ENCODE measurements at places on chromosomes 4 and X.

- no peak for DNase-seq
These were observed 952.9 kb downstream of the FAT4 start for GRCh38 chr4:126267689-126268088.

DNA sequence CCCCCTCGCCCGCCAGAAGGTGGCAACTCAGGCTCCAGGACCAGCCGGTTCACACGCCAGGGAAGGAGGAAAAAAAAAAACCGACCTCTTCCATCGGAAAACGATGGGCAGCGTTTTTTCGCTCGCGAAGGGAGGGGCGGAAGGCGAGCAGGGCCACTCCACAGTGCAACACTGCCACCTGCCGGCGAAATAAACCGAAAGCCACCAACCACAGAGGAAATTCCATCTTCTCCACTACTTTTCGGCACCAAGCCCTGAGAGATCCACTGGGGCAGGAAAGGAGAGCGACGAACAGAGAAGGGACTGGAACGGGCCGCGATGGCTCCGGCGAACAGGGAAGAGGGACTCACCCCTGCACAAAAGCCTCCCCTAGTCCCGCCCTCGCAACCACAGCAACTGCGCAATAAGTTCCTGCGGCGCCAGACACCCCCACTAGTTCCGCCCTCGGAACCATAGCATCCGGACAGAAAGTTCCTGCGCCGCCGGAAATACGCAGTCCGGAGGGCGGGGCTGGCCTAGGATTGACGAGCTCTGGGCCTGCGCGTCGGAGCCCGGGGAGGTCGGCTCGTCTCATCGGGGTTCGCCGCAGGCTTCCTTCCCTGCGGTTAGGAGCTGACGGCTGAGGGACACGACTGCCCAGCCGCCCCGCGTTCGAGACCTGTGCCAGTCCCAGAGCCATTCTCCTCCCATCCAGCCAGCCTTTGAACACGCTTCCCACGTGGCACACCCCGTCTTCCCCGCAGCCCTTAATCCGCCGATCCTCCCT is 23.4 kb downstream of the FAM156A start:
- DNase-seq: peak; percentile 94

DNA sequence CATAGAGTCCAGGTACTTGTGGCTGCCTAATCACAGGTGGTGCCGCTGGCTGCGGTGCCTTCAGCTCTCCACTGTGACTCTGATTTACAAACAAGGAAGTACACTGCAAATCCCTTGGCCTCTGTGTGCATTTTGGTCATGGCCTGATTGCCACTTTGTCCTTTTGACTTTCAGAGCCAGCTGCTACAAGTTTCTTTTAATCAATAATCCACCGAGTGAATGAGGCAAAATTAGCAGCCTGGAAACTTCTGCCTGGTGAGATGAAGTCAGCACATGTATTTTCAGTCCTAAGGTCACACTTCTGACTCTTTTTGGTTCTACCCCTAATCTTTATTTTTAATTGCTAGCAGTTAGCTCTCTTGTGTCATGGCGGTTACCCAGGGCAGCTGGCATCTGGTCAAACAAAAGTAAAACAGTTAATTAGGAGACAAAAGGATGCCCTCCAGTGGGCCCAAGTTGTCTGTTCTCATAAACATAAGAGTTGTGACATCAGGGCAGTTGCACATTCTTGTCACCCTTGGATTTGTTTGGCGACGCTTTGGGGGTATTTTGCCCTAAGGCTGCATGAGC is 62.3 kb upstream of the LNX1 start:
- DNase-seq: peak; percentile 73

- no peak for DNase-seq
These were observed 39.5 kb upstream of the RELL1 start for GRCh38 chr4:37725718-37726117.

DNA sequence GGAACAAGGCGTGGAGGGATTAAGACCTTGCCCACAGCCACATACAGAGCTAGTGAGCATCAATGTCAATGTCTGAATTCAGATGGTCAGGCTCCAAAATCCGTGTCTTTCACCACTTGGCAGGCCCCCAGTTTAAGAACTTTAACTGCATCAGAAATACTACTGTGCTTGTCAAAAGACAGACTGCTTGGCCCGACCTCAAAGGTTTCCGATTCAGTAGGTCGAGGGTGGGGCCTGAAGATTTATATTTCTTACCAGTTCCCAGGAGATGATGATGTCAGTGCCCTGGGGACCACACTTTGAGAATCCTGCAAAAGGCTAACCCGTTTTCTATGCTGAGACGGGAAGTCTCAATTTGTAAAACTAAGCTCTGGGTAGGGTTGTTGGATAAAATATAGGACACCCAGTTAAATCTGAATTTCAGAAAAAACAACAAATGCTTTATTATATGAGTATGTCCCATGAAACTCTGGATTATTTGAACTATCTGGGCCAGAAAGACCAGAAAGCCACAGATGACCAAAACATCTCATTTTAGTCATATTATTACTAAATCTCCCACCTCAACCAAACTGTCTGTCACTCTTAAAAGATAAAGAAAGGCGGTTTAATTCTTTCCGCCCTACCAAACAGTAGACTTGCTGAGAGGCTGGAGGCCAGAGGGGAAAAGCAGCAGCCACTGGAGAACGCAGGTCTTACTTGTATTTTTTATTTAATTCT is 42.7 kb downstream of the GATB start:
- no peak for DNase-seq

DNA sequence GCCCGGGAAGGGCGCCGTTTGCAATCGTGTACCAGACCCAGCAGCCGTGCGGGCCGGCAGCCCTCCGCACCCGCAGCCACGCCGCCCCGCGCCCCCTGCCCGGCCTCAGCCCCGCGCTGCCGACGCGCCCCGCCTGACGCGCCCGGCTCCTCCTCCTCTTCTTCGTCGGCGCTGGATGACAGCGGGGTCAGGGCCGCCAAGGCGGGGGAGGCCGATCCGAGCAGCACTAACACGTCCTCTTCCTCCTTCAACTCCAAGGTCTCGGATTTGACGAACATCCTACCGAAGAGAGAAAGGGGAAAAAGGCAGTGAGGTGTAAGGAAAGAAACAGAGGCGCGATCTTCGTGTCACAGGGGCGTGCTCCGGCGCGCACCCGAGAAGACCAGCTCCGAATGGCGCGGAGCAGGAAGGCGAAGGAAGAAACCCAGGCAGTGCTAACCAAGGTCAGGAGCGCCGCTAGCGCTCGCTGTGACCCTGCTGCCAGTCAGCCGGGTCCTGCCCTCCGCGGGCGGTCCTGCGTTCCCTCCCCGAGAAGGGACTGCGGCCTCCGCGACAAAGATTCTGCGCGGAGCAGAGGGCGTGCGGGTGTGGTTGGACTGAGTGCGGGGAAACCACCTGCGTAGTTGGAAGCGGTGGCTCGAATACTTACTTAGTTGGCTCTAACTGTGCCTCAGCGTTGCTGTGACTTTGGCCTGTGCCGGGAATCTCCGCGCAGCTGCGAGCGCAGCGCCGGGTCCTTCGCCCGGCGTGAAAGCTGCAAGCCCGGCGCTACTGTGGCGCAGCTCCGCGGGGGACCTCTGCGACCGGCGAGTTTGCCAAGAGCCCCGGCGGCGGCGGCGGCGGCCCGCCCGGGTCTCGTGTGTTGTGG is 548 bp downstream of the NEUROG2 start:
- DNase-seq: no peak

DNA sequence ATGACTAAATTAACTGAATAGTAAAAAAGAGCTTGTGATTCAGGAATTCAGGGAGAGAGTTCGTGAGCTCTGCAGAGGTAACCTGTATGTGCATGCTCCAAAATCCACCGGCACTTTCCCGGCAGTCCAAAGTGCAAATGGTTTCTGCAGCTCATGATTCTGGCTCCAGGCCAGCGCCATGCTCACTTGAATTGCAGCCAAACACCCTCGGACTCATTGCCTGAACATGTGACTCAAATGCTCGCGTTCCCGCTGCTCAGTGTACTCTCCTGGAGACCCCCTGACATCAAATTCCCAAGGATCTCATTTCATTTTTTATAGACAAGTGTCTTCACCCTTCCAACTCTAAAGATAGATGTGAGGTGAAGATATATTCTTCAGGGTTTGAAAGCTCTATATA is 44.1 kb upstream of the SH3RF1 start:
- DNase-seq: peak; percentile 59

GRCh38 chr4:158259955-158260575 is 49.8 kb downstream of the TMEM144 start:
- DNase-seq: peak; percentile 16
